Forelimb muscle (tissue), 1 donor: ENCODE measurements at places on chromosomes 7 and 10.

- no peak for DNase-seq
These were observed 118.1 kb upstream of the ANKRD1 start for GRCh38 chr10:91038971-91039370.

GRCh38 chr10:129970465-129971364 lies 6.6 kb upstream of the EBF3 start:
- DNase-seq: no peak

GRCh38 chr10:2611603-2612002 lies 455.7 kb upstream of the PFKP start:
- no peak for DNase-seq

- no peak for DNase-seq
These were observed 48.6 kb upstream of the DPYSL4 start for GRCh38 chr10:132138133-132138532.

DNA sequence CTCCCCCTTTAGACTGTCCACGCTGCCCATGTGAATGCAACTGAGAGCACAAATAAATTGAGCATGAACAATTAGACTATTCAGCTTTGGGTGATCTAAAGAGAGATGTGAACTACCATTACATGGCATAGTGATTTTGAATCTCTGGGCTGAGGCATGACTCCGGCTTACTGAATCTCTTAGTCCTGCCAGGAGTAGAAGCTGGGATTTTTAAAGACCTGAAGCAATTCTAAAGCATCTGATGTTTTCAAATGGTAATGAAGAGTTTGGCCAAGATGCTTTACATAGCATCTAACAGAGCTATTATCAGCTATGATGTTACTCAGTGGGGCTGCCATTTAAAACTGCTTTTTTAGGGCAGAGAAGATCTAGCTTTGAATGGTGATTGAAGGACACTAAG lies 1059.1 kb downstream of the SORCS3 start:
- no peak for DNase-seq

GRCh38 chr7:139139150-139139549 lies 29.6 kb upstream of the ZC3HAV1 start:
- DNase-seq: no peak

GRCh38 chr10:21314111-21314626 lies 211.3 kb downstream of the SKIDA1 start:
- no peak for DNase-seq
